Hematopoietic multipotent progenitor cell treated with erythropoietin and hydrocortisone succinate and interleukin-3 and kit ligand, for 6 days (in vitro differentiated cells): ENCODE measurements at places on chromosomes 5 and 9.
A peak's percentile ranks its signal among the peaks of the same experiment; 100 is the strongest.

GRCh38 chr9:74066128-74066527 is 431.0 kb upstream of the RORB start:
- no peak for DNase-seq

- DNase-seq: peak; percentile 34
Observed at GRCh38 chr9:106862821-106863720, at the start of gene ZNF462. ZNF462 (plus strand) TSS chr9:106863166; CDS start chr9:106923384, 60,218 bp downstream.

DNA sequence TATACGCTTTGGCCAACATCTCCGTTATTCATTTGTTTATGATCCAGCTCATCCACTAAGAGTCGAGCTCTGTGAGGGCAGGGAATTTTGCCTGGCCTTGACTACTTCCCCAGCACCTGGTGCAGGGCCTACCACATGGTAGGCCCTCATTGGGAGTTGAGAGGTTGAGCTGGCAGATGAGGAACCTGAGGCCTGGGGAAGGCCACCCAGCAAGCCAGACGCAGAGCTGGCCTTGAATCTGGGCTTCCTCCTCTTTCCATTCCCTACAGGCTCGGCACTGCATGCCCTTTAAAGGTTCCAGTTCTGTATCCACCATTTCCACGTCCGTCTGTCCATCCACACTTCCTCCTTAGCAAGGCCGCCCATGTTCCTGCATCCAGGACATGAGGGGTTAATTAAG is 24.2 kb downstream of the KCNMB1 start:
- DNase-seq: no peak

GRCh38 chr5:36355516-36355915 is 53.8 kb upstream of the RANBP3L start:
- DNase-seq: no peak

DNA sequence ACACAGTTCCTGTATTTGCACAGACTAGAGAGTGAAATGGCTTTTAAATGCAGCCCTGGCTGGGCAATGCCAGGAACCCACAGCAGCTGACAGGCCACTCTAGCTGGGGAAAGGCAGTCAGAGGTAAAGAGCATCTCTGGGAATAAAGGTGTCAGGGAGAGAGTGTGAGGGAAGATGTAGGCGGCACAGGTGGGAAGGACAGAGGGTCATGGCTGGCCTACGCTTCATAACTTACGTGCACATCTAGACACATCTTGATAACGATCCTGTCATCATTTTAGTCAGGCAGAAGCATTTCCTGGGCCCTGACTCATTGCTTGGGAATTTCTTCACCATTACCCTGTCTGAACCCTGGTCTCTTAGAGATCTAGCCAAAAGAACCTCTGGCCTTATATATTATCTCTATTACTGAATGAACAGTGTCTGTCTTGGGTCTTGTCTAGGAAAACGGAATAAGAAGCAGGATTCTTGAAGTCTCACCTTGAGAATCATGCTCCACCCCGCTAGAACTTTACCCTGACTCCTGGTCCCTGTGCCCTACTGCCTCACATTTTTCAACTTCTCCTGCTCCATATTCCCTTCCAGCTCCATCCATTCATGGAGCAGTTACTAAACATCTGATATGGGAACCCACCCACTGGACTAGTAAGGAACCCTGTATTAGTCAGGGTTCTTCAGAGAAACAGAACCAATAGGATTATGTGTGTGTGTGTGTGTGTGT is 106.4 kb upstream of the ELL2 start:
- no peak for DNase-seq

DNA sequence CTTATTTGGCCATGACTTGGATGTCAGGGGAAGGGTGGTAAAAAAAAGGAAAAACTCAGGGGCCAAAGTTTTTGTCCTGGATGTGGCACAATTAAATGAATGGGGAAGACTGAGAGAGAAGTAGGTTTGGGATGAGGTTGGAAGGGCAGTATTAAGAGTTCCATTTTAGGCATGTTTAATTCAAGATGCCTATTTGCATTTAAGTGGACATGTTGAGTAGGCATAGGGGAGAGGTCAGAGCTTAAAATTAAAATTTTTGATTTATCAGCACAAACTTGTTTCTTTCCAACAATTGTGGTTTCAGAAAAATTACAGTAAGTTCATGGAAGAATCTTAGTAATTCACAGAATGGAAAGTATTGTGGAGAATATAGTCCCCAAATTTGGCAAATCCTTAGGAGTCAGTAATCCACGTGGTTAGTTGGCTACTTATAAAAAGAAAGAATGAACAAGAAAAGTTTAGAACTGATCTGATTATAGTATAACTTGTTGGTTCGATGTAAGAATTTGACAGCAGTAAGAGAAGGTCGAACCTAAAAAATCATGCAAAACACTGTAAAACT is 265.9 kb downstream of the SAXO1 start:
- no peak for DNase-seq

GRCh38 chr9:106400170-106400569 is 462.8 kb upstream of the ZNF462 start:
- no peak for DNase-seq

DNA sequence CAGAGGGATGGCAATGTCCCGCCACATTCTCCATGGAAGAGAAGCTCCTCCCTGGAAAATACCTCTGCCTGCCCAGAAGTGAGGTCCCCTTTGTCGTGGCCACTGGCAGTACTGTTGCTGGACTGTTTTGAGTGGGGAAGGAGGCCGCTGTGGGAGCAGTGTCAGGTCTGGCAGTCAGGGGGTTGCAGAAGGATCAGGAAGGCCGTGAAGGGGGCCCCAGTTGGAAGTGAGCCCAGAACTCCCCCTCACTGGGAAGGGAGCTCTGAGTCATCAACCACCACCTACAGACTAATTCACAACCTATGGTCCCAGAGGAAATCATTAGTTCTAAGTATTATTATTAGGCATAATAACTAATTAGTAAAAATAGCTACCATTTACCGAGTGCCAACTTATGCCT is 200.4 kb downstream of the TTLL11 start:
- DNase-seq: no peak

GRCh38 chr9:134526584-134527477 is 114.8 kb upstream of the COL5A1 start:
- no peak for DNase-seq

DNA sequence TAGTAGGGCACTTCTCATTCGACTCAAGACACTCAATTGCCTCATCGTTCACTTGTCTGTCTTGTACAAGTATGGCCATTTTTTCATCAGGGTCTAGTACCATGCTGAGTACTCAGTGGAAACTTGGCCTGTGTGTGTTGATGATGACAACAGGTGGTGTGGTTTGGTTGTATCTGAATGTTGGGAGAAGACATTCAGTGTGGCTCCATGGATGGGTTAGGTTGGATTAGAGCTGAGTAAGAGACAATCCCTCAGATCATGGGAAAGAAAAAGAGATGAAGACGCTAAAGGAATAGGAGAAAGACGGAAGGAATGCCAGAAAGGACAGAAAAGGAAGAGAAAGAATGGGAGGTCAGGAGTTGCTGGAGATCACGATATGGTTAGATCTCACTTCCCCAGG is 17.0 kb downstream of the PCDH1 start:
- no peak for DNase-seq

DNA sequence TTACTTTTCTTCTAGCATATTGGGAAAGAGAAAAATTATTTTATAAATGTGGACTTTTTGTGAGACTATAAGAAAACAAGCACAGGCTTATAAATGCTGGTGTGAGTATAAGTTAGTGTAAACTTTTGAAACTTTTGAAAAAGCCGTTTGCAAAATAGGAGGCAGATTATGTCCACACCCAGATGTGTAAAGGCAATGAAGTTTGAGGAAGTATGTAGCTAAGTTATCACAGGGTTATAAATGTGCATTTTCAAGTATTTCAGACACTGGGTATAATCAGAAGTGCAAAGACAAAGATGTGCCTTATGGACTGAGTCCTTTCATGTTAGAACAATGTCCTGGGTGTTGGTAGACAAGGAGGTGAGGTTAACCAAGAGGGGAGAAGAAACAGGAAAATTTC is 85.5 kb downstream of the ANXA1 start:
- DNase-seq: peak; percentile 47

DNA sequence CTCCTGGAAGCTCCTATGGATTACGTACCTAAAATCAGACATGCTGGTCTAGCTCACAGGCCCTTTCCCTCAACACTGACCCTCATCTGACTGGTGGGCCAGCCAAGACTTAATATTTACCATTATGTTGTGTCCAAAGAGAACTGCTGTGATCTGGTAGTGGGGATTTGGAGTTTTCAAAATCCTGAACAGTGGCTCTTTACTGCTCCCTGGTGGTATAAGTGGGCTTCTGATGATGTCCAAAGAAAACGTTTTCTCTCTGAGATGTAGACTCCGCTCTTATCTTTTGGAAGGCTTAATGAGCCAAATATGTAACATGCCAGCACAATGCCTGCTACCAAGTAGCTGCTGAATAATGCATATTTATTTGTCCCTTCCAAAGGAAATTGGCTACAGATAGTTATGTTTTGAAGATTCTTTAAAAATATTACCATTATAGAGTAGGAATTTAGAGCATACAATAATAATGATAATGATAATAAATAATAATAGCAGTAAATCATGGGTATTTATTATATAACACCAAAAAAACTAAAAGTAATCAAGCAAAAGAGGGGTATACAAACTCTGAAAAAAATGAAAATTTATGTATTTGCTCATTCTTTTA is 406.6 kb upstream of the TNC start:
- DNase-seq: peak; percentile 65

DNA sequence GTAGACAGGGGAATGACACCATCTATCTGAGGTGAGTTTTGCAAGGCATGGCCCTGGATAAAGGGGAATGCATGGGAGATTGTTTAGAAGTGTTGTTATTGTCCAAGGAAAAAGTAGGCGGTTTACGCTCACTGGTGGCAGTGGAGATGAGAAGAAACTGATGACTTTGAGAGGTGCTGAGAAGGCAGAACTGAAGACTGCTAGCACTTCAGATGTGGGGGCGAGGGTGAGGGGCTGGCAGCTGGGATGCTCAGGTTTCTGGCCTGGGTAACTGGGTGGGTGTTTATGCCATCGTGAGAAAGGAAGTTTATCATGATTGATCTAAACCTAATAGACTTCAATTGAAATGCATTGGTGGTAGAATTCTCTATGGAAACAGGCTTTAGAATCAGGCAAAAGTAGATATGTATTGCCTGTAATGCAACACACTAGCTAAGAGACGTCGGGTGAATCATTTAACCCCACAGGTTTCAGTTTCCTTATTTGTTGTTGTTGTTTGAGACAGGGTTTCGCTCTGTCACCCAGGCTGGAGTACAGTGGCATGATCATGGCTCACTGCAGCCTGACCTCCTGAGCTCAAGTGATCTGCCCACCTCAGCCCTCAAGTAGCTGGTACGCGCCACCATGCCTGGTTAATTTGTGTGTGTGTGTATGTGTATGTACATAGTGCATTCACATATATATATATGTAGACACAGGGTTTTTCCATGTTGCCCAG is 123.5 kb downstream of the SLC24A2 start:
- DNase-seq: no peak

- DNase-seq: no peak
Observed at GRCh38 chr5:178213003-178213461, 8.7 kb downstream of the HNRNPAB start.

DNA sequence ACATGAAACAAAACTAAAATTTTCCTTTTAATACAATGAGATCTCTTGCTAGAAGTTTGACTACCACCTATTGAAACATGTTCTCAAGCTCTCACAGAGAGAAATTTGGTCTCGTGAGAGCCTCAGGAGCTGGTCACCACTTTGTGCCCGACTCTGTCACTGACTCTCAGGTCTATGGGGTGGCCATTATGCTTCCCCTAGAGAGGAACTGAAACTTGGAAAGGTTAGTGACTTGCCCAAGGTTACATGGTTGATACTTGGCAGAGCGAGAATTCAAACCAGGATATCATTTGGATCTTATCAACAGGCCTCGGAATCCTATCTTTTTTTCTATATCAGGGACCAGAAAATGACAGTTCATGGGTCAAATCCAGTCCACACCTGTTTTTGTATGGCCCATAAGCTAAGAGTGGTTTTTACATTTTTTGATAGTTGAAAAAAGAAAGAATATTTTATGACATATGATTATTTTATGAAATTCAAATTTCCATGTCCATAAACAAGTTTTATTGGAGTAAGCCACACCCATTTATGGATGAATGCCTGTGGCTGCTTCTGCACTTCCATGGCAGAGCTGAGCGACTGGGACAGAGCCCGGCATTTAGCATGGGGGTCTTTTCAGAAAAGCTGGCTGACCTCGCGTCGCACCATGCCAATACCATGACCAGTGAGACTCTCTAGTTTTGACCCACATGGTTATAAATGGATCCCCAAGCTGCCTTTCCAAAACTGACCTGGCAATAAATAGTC is 44.8 kb upstream of the EQTN start:
- DNase-seq: no peak

DNA sequence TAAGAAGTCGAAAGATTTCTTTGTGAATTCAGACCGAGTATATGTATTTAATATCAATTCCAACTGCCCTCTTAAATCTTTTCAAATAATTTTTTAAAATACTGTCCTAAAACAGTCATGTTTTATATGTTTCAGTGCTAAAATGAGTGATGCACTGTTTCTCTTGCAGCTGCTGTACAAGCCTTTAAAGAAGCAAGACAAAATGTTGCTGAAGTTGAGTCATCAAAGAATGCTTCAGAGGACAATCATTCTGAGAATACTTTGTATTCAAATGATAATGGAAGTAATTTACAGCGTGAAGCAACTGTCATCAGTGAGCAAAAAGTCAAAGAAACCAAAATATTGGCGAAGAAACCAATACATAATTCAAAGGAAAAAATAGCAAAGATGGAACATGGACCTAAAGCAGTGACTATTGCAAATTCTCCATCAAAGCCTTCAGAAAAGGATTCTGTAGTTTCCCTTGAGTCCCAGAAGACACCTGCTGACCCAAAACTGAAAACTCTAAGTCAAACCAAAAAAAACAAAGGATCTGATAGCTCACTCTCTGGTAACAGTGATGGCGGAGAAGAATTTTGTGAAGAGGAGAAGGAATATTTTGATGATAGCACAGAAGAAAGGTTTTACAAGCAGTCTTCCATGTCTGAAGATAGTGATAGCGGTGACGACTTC is 58.0 kb downstream of the LOX start:
- no peak for DNase-seq

- no peak for DNase-seq
Observed at GRCh38 chr5:151601391-151601790, 10.3 kb upstream of the FAT2 start.

GRCh38 chr9:105679257-105680022 is 14.9 kb upstream of the TMEM38B start:
- no peak for DNase-seq

DNA sequence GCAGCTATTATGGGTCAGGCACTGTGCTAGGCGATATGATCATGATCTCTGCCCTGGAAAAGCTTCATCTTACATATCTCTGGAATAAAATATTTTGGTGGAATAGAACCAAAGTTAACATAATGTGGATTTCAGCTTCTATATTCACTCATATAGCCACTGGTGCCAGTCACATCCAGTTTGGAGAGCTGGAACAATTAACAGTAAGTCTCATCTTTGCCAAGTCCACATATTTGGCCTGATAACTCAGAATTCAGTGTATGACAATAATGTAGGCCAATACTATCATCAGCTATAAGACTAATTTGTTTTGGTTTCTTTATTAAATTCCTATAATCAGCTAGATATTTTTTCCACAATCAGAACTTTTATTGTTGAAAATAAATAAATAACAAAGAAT is 5.9 kb upstream of the FAM13B start:
- no peak for DNase-seq
